ENCODE measurements at places on chromosomes 6 and 20.

DNA sequence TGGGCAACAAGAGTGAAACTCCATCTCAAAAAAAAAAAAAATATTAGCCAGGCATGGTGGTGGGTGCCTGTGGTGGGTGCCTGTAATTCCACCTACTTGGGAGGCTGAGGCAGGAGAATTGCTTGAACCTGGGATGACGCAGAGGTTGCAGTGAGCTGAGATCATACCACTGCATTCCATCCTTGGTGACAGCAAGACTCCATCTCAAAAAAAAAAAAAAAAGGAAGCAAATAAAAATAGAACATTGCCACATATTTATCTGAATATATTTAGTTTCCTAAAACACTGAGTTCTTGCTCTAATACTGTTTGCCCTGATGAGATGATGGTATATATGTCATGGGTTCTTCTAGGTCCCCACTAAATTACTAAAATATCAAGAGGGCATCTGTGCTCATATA is 28.4 kb downstream of the CASP8AP2 start:
- DNase-seq, result no peak

GRCh38 chr6:20092071-20092566 is 120.2 kb downstream of the MBOAT1 start:
- no peak for DNase-seq

GRCh38 chr6:157157258-157157657 is 166.1 kb downstream of the TMEM242 start:
- no peak for DNase-seq

- no peak for DNase-seq
Observed at GRCh38 chr6:24356310-24356973, 1.4 kb downstream of the DCDC2 start.

DNA sequence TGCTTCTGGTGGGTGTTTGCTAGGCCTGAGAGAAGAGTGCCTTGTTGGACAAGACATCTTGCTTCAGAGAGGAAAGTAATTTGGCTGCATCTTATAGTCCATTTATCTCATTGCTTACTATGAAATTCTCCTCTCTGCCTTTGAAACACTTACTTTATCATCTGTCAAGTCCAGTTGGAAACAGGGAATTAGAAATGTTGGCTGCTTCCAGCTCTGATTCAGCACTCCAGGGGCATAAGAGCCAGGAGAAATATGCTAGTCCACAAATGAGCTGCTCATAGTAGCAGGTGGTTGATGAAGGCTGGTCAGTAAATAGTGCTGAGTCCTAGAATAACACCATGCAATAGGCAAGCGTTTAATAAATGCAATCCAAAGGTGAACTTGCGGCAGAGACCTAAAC is 227.1 kb downstream of the SLC35F1 start:
- no peak for DNase-seq

GRCh38 chr6:1335367-1336037 is 23.6 kb downstream of the FOXQ1 start:
- peak; percentile 34 for DNase-seq

- no peak for DNase-seq
Observed at GRCh38 chr6:30720738-30721197, 616 bp downstream of the TUBB start.

Measured in amniotic stem cell (primary cell).